ENCODE measurements at places on chromosomes 3 and 15. TPM values are rescaled to one million over a fixed set of nuclear protein-coding genes. Genes with fewer than 3 reads are reported as not detected.

GRCh38 chr15:22939051-22939450 is 41.1 kb downstream of the CYFIP1 start:
- DNase-seq = no peak

The ZIC1 gene
- total RNA-seq = 3.8 TPM

- no peak for DNase-seq
These were observed 94.1 kb downstream of the C3orf70 start for GRCh38 chr3:185058796-185059195.

- DNase-seq = no peak
These were observed 155.0 kb downstream of the RSRC1 start for GRCh38 chr3:158264894-158265293.

DNA sequence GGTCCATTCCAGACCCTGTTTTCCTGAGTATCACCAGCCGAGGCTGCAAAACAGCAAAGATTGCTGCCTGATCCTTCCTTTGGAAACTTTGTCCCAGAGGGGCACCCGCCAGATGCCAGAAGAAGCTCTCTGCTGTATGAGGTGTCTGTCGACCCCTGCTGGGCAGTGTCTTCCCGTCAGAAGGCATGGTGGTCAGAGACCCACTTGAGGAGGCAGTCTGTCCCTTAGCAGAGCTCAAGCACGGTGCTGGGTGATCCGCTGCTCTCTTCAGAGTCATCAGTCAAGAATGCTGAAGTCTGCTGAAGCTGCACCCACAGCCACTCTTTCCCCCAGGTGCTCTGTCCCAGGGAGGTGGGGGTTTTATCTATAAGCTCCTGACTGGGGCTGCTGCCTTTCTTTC is 1121.2 kb downstream of the NSUN3 start:
- peak; percentile 58 for DNase-seq

The WDR49 gene
- not detected for total RNA-seq

DNA sequence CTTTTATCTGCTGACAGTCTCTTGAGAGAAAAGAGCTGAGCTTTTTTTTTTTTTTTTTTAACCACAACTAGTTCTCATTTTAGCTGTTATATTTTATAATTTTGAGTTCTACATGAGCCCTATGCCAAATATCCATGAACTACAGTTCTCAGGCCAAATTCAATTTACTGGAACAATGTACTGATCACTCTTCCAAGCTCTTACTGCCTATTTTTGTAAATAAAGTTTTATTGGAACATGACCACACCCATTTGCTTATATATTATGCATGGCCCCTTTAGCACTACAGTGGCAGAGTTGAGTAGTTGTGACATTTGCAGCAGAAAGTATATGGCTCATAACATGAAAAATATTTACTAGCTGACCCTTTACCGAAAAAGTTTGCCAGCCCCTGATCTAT is 129.2 kb upstream of the SKOR1 start:
- no peak for DNase-seq

DNA sequence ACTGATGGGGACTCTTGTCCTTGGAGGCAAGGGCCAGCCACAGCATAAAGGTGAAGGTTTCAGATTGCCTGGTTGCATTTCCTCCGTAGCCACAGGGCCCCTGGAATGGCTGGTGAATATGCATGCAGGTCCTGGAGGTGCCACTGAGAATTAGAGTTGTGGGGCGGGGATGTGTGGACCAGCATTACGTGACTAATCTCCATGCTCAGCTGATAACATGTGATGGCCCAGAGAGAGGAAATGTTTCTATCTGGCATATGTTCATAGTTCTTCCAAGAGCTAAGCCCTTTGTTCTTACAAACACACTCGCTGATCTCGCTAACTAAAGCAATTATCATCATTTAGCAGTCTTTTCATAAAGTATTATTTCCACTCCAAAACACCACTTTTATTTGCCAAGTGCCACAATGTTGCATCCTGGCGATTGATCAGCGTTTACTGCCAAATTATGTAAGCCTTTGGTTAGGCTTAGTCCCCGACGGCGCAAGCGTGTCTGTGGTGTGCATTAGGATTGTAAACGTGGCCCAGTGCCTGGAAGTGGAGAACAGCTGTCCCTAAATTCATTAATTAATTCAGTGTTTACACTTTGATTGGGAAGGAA is 55.9 kb downstream of the CGNL1 start:
- DNase-seq = peak; percentile 39

GRCh38 chr3:79986338-79986737 is 218.5 kb upstream of the ROBO1 start:
- DNase-seq = no peak

The HRH1 gene
- not detected for total RNA-seq

GRCh38 chr15:85760049-85760448 is 34.7 kb downstream of the KLHL25 start:
- DNase-seq = no peak

The POPDC2 gene
- 0.08 TPM for total RNA-seq

The SLC15A2 gene
- 1.2 TPM for total RNA-seq

GRCh38 chr15:86741917-86742316 is 662.2 kb downstream of the AGBL1 start:
- no peak for DNase-seq

DNA sequence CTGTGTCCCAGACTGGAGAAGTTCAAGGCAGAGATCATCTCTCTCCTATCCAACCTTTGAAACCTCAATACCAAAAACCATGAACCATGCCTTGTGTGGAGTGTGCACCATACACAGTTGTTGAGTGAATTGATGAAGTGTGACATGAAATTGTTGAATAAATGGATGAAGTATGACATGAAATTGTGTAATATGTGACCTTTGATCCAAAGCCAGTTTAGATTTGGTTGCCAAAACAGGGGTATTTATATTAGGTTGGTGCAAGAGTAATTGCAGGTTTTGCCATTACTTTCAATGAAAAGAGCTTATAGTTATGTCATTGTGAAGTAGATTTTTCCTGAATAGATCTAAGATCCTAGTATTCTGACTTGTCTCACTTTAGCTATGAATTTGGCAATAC is 3.1 kb upstream of the MAGI1 start:
- no peak for DNase-seq

The TBC1D21 gene
- total RNA-seq = not detected

DNA sequence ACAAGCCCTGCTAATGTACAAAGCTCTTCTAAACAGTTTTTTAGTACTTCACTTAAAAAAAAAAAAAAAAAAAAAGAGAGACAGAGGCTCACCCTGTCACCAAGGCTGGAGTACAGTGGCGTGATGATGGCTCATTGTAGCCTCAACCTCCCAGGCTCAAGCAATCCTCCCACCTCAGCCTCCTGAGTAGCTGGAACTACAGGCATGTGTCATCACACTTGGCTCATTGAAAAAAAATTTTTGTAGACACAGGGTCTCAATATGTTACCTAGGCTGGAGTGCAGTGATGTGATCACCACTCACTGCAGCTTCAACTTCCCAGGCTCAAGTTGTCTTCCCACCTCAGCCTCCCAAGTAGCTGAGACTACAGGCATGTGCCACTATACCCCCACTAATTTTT is 47.6 kb upstream of the HEG1 start:
- DNase-seq = no peak

GRCh38 chr3:148203297-148204010 is 494.2 kb upstream of the AGTR1 start:
- peak; percentile 79 for DNase-seq

GRCh38 chr3:183430325-183430957 is 2.0 kb upstream of the MCF2L2 start:
- DNase-seq = no peak
